AG04449 (cell line): ENCODE measurements at places on chromosomes 7 and 10.
A peak's percentile ranks its signal among the peaks of the same experiment; 100 is the strongest.

DNA sequence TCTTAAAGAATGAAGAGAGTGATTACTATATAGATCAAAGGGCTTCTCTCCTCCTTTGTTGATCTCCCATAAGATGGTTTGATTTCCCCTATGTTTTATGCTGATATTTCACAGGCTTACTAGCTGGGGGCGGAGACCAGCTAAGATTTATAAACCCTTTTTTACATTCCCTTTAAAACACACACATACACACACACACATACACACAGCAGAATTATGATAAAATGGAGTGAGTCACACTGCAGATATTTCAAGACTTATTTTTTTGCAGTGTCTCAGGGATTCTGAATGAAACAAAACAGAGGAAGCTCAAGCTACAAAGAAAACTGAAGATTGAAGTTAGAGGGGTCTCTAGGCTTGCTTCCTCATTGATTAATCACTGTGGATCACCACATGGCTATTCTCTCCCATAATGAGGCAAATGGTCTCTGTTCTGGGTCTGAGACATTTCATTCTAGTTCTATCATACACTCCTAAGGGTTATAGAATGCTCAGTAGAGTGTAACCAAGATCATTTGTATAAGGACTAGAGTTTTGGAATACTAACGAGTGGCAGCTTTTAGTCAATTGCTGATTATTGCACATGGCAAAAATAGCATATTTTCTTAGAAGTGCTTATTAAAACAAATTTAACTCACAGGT lies 18.6 kb downstream of the INA start:
- peak; percentile 63 for DNase-seq

- no peak for DNase-seq
Observed at GRCh38 chr7:94396596-94396995, 1.9 kb downstream of the COL1A2 start.

- DNase-seq = no peak
Observed at GRCh38 chr7:142542105-142542504, 207.2 kb upstream of the PRSS1 start.

DNA sequence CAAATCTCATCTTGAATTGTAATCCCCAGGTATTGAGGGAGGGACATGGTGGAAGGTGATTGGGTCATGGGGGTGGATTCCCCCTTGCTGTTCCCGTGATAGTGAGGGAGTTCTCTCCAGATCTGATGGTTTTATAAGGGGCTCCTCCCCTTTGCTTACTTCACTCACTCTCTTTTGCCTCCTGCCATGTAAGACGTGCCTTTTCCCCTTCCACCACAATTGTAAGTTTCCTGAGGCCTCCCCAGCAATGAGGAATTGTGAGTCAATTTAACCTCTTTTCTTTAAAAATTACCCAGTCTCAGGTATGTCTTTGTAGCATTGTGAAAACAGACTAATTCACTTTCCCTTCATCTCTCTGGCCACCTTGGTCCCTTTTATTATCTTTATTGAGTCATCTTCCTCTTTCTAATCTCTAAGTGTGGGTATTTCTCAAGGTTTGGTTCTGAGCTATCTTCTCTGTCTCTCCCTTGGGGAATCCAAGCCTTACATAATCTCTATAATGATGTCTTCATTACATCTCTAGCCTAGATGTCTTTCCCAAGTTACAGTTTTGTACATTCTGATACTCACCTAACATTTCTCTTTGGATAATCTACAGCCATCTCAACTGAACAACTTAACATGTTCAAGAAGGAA lies 99.1 kb upstream of the JCAD start:
- DNase-seq = no peak

DNA sequence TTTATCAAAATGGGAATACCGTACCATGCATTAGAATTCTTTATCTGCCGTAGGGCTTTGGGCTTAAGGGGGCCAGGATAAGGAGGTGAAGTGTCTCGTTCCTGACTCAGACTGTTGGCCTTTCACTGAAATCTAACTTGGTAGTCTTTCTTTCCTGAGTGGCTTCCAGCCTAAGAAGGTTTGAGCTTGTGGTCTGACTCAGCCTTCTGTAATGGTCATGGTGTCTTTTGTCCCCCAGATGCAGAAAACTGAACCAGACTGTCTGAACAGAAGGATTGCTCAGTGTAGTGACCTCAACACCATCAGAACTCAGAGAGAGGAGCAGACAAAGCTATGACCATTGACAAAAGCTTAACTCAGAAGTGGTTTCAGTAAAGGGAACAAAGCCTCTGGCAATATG lies 39.5 kb downstream of the WNT2 start:
- peak; percentile 77 for DNase-seq

DNA sequence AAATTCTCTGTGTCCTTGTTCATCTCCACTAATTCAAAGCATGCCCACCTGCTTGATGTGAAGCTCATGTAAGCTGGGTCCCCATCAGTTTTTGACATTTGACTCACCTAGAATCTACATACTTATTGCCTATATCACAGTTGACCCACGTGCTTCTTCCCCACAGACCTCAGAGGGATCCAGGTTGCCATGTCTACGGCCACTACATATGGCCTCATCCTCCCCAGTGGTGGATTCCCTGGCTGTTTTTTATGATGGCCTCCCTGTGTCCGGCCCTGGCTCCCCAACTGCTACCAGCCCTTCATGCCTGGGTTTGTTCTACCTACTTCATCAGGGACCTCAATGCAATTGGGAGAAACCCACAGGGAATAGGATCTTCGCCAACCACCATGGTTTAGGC lies 187.4 kb upstream of the GDF10 start:
- DNase-seq = no peak

DNA sequence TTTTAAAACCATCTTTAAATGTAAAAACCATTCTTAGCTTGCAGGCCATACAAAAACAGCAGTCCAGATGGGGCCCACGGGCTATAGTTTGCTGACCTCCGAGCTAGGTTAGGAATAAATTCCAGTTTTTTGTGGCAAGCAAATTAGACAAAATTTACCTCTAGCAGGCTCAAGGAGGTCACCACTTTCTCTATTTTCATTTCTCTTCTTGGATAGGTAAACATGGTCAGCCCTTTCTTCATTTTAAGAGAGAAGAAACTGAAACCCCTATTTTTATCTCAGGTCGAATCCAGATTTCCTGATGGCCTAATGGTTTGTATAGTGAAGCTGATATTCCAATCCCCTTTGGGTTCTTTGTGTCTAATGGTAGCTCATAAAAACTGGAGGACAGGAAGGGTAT lies 10.7 kb downstream of the IKZF5 start:
- no peak for DNase-seq

DNA sequence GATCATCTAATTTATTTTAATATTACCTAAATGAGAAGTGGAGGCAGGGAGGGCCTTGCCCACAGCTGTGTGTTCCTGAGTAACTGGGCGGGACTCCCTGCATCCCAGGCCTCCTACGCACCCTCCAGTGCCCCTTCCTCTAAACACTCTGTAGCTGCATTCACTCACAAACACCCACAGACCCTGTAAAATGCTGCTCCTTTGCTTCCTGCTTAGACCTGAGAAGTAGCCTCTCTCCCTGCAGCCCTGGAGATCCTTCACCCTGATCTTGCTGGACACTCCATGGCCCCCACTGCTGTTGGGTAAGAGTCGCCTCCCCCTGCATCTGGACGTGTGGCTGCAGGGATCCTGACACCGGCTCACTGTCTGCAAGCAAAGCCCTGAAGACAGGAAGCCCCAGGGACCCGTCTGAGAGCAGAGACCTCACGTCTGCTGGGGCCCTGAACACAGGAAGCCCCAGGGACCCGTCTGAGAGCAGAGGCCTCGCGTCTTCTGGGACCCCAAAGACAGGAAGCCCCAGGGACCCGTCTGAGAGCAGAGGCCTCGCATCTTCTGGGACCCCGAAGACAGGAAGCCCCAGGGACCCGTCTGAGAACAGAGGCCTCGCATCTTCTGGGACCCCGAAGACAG lies 589.8 kb downstream of the DNAJB6 start:
- no peak for DNase-seq

GRCh38 chr7:106568680-106569499 lies 92.1 kb downstream of the CCDC71L start:
- peak; percentile 77 for DNase-seq

DNA sequence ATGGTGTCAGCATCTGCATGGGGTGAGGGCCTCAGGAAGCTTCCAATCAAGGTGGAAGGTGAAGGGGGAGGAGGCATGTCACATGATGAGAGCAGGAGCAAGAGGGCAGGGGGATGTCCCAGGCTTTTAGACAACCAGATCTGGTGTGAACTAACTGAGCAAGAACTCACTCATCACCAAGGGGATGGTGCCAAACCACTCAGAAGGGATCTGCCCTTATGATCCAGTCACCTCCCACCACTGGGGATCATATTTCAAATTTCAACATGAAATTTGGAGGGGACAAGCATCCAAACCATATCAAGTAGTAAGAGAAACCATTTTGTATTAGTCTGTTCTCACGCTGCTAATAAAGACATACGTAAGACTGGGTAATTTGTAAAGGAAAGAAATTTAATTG lies 33.6 kb downstream of the THNSL1 start:
- DNase-seq = no peak
